ENCODE measurements at places on chromosomes 1 and 21.

DNA sequence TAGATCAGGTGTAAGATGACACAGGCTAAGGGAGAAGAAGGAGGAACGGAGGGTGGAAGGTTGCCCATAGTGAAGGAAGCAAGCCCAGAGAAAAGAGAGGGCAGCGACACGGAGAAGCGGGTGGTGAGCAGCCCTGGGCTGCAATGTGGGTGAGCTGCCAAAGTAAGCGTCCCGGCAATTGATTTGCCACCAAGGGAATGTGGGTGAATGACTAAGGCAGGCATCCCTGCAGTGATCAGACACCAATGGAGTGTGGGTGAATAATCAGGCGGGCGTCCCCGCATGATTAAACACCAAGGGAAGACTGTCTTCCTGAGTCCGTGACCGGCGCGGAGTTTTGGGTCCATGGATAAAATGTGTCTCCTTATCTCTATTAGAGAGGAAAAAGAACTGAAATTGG is 79.6 kb downstream of the UCHL5 start:
- DNase-seq, result no peak

GRCh38 chr1:154994591-154994990 is 1.2 kb downstream of the LENEP start:
- no peak for DNase-seq

GRCh38 chr1:156898161-156898566 is 4.6 kb downstream of the PEAR1 start:
- no peak for DNase-seq

- DNase-seq, result no peak
These were observed at the start of gene PLEKHG5 for GRCh38 chr1:6491480-6491962. Gene PLEKHG5 (minus strand): TSS chr1:6491667. CDS start chr1:6477571, 14,096 bp downstream.

- DNase-seq, result no peak
These were observed 142.8 kb downstream of the CDC7 start for GRCh38 chr1:91643431-91643830.

DNA sequence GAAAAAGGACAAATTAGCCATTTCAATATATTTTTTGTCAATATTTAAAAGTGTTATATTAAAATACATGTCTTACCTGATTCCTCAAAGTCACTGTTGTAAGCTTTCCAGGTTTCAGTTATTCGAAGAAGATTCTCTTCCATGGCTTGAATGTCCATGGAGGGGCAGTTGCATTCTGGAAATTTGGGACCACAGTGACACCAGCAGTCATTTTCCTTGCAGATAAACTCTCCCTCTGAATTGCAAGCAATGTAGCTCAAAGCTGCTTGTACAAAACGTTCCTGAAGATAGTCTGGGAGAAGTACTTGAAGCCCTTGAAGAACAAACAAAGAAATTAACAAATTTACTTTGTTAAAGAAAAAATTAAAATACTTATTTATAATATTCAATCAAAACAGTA is 251.7 kb downstream of the BRINP3 start:
- no peak for DNase-seq

DNA sequence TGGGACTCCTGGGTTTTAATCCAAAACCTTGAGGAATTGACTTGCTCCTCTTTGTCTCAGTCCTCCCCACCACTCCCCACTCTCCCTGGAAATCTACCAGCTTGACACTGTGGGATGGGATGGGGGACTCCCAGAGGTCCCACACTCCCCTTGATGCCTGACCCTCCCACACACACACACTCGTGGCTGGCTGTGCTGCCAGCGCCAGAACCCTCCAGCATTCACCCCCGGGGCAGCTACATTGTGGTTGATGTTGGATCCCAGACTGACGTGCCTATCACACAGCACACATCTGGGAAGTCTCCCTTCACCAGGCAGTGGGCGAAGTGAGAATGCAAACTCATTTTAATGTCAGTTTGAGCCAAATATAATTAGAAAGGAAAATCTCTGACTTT is 10.0 kb downstream of the KIRREL1 start:
- no peak for DNase-seq

- DNase-seq, result no peak
These were observed 671.4 kb upstream of the ADGRL2 start for GRCh38 chr1:81129366-81129765.

- no peak for DNase-seq
These were observed 5.2 kb downstream of the SOX13 start for GRCh38 chr1:204077979-204078696.

DNA sequence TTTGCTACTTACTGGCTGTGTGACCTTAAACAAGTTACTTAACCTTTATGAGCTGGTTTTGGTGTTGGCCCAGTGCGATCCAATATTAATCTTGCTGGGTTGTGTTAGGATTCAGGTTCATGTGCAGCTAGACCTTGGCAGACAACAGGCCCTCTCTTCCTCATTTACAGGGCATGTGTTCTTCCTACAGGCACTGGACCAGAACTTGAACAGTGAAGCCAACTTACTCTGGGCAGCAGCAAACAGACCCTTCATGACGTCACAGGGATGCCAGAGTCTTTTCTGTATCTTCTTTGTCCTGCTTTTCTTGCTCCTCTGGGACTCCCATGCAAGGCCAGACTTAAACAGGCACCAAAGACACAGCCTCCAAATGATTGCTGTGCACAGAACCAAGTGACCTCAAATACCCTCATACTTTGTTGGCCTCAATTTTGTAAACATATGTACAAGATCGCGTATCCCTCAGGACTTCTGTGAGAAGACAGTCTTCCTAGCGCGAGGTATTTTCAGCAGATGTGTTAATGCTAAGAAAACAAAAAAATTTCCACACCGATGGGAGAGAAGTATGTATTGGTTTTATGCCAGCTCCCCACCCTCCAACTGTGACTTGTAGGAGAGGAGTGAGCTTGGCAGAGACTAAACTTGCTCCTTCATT is 73.7 kb downstream of the URB2 start:
- DNase-seq, result no peak

GRCh38 chr1:240682166-240682858 is 70.4 kb upstream of the GREM2 start:
- no peak for DNase-seq

DNA sequence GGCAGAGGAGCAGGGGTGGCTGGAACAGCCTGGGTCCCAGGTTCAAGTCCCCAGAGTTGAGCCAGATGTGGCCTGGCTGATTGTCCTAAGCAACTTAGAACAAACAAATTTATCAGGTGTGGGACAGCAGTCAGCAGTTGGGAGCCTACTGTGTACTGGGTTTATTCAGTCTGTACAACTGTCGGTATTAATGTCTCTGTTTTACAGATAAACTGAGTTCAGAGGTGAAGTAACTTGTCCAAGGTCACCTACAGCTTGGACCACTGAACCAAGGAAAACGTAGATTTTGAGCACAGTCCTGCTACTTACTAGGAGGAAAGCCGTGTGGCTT is 14.6 kb upstream of the TRIM63 start:
- no peak for DNase-seq

DNA sequence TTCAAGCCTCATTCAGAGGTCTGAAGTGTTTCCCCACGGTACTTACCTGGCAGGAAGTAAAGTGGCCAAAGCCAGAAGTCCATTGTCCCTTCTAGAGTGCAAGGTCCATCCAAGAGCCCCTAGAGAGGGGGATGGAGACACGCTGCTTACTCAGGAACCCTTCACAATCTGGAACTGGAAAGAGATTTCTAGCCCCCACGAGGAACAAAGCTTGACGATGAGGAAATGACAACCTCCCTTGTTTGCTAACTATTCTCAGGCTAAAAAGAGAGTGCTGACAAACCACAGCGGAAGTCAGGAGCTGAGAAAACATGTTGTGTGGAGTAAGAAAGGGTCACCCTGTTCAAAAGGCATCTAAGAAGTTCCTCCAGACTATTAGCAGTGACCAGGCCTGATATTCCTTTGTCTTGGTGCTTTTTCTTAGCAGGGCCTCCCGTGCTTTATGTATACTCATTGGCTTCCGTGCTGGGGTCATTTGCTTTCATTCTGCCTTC is at the start of gene FCMR:
FCMR (minus strand) TSS at position 170 of the 494 bp plus-strand sequence; CDS start at position 83, 87 bp downstream.
- no peak for DNase-seq

DNA sequence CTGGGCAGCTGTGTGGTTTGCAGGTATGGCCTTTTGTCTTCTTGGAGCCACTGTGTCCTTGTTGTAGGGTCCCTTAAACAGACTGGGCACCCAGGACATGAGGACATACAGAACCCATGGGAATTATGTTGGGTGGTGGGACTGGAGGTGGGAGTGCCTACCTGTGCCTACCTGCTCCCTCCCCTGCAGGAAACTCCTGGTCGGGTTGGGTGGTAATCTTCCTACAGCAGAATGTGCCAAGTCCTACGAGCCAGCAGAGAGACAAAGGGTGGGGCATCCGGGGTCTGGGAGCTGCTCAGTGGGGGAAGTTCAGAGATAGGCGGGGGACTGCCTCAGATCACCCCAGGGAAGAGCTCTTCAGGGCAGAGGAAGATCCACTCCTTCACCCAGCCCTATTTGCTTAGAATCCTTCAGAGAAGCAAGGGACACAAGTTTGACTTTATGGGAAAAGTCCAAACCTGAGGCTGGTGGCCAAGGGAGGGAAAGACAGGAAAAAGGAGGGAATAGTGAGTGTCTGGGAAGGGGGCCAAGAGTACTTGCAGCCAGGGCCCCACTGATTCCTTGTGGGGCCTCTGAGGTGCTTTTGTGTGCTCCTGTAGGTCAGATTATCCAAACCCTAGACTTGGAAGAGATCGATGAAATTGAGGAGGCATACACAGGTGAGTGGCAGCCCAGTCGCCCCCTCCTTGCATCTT is 58.3 kb downstream of the KIF21B start:
- DNase-seq, result no peak

DNA sequence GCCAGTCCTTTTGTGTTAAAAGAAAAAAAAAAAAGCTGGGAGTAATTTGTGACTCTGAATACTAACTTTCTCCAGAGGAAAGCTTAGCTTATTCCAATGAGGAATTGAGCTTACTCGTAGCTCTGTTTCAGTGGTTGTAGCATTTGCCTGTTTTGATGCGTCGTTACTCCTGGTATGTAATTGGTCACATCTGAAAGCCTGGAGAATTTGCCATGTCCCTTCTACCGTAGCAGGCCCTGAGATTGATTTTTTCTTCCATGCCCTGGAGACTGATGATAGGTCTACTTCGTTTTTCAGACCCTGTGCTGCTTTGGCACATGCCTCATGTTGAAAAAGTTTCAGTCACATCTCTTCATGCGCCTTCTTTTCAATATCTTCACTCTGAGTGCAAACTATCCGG is 1103.0 kb downstream of the PLA2G4A start:
- no peak for DNase-seq

DNA sequence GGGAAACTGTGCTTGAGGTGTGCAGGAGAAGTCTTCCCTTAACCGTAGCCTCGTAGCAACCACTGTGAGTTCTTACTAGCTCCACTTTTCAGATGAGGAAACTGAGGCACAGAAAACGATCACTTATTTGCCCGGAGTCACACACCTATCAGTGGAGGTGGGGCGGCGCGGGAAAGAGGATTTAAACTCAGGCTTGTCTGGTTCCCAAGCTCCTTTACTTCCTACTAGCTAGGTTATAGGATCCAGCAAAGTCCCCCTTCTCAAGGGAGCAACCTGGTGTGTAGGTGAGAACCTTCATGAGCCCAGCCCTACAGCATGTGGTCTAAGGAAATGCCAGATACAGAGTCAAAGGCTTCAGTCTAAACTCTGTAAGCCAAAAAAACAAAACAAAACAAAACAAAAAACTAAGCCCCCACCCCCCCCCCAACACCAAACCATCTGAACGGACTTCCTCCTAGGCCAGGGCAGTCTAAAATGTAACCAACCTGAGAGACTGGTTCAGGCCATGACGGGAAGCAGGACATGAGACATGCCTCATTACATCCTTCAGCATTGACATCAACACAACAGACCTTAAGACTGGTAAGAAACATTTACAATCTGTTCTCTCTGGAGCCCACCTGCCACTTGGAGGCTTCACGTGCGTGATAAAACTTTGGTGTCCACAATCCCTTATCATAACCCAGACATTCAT is 709 bp upstream of the FBXO42 start:
- no peak for DNase-seq

GRCh38 chr1:30611741-30612309 is 111.6 kb downstream of the MATN1 start:
- no peak for DNase-seq

GRCh38 chr1:220326578-220326977 is 54.3 kb upstream of the RAB3GAP2 start:
- DNase-seq, result no peak

DNA sequence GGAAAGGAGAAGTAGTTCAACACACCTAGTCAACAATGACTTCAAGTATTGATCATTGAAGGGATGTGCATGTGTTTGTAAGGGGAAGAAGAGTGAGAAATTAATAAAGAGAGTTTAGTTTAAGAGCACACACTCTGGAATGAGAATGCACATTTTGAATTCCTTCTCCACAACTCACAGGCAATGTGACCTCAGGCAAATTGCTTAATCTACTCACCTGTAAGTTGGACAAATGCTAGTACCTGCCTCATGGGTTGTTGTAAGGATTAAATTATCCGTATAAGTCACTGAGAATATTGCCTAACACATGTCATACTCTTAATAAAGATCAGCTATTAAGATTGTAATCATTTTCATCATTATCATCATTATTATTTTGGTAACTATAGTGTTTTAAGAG is 204.0 kb upstream of the NFIA start:
- no peak for DNase-seq

- no peak for DNase-seq
These were observed 134.2 kb upstream of the ZNF648 start for GRCh38 chr1:182195733-182196132.

DNA sequence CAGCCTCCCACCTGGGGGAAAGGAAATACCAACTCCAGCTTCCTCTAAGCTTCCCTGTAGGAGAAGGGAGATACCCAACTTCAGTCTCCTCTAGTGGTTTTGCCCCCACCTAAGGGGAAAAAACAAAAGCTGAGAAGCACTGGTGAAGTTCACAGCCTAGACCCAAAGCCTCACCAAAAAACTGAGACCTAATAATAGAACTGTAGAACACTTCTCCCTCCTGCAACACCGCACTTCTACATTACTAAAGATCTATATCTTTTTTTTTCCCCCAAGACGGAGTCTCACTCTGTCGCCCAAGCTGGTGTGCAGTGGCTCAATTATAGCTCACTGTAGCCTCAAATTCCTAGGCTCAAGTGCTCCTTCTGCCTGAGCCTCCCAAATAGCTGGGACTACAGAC is 43.2 kb downstream of the SLC2A1 start:
- no peak for DNase-seq

- no peak for DNase-seq
These were observed 132.0 kb downstream of the MAP3K21 start for GRCh38 chr1:233459470-233459945.

DNA sequence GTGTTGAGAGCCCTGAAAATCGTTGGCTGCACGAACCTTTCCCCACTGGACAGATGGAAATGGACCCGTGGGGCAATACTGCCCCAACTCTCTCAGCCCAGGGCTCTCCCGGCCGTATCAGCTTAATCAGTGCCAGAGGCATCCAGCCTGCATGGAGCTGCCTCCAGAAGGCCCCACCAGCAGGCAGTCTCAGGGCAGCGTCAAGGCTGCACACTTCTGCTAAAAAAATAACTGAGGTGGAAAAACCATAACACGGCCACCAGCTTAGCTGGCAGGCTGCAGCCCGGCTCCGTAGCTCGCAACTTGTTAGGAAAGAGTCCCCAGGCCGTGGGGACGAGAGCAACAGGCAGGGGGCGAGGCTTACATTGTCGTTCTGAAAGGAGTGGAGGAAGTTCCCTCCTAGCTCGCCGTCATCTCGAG is 27.9 kb downstream of the MRPL37 start:
- DNase-seq, result no peak

- DNase-seq, result no peak
These were observed 210.9 kb upstream of the GALNT2 start for GRCh38 chr1:229856009-229856650.

Data from mesothelial cell of epicardium (in vitro differentiated cells).